ENCODE measurements at places on chromosomes 13 and 19.
A peak's percentile ranks its signal among the peaks of the same experiment; 100 is the strongest.

- DNase-seq = no peak
Measured at GRCh38 chr19:29172302-29172701, 40.6 kb downstream of the UQCRFS1 start.

- DNase-seq = peak; percentile 67
Measured at GRCh38 chr19:24033963-24034342, 53.0 kb upstream of the ZNF254 start.

GRCh38 chr13:44197791-44198770 lies 175.5 kb upstream of the SERP2 start:
- no peak for DNase-seq

GRCh38 chr13:36559375-36559774 lies 114.4 kb upstream of the SERTM1 start:
- DNase-seq = no peak

- DNase-seq = no peak
Measured at GRCh38 chr13:77584106-77584505, 48.6 kb downstream of the SCEL start.

DNA sequence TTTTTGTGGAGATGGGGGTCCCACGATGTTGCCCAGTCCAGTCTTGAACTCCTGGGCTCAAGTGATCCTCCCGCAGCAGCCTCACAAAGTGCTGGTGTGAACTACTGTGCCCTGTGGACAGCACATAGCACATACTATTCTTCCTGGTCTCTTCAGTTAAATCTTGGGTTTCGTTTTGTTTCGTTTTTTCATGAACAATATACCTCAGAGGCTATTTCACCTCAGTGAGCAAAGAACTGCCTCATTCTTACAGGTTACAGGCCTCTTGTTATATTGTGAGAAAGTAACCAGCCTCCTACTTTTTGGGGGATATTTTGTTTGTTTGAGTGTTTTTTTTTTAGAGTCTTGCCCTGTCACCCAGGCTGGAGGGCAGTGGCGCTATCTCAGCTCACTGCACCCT lies 1.3 kb upstream of the C3 start:
- no peak for DNase-seq

GRCh38 chr13:50914176-50914700 lies 4.6 kb downstream of the RNASEH2B start:
- no peak for DNase-seq

DNA sequence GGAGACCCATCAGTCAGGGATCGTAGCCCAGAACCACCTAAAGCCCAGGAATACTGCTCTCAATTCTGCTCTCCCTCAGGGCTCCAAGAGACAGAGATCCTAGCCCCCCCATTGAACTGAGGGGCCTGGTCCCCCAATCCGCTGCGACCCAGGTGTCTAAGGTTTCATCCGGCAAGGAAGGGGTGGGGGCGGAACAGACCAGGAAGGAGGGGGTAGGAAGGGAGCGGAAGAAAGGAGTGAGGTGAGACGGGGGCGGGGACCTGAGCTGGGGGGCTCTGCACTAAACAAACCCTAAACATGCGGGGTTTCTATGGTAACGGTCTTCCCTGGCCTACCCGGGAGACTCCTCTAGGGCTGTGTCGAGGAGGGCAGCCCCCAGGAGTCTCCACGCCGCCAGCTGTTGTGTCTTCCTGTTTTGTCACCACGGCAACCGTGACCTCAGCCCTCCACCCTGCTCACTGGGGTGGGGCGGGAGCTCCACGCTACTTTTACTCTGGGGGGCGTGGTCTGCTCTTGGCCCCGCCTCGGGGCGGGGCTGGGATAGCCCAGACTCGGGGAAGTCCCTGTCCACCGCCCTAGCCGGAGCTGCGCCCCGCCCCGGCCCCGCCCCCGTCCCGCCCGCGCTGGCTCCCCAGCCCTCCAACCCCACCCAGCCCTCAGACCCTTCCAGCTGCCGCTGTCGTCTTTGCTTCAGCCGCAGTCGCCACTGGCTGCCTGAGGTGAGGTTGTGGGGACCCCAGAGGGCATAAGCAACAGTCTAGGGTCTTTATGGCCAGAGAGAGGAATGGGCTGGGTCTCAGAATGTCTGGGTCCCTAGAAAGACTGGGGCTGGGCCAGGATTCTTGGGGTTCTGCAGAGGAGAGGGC lies at the start of gene MYADM:
Gene MYADM, plus strand, starts transcription at position 659 of the 866 bp plus-strand sequence. CDS start 5,647 bp downstream, outside the sequence.
- DNase-seq = peak; percentile 99

DNA sequence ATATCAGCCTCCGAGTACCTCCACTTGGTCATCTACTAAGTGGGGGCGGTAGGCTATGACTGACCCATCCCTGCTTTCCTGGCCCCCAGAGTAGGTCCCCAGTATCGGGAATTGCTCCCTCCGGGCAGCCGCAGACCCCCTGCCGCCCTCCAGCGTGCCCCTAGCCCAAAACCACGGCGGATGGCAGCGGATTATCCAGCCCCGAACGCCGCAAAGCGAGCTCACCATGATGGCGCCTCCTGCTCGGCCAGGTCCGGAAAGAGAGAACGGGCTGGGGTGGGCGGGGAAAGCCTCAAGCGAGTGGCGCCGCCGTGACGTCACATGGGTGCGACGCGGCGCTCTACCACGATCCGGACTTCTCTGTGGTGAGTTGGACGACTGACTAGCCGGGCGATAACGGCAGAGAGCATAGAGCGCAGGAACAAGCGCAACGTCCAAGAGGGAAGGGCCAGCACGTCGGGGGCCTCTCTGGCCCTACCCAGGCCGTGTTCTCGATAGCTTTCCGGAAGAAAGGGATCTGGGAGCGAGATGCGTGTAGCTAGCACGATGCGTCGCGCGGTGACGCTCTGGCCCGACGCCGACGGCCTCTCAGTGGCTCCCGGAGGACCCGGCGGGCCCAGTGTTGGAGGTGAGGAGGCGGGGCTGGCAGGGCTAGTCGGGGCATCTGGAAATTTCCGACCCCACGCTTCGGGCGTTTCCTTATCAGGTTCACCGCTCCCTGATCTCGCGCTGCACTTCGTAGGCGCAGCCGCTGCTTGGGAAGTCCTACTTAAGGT lies at the start of the genes RPL18 and SPHK2:
Gene RPL18, minus strand, starts transcription at position 263 of the 776 bp plus-strand sequence. Its CDS starts 35 bp downstream, at position 228.
Gene SPHK2, plus strand, starts transcription at position 591 of the 776 bp plus-strand sequence. CDS start 1,009 bp downstream, outside the sequence.
- DNase-seq = peak; percentile 98

GRCh38 chr19:6466526-6467248 lies 2.6 kb downstream of the CRB3 start:
- DNase-seq = no peak

- no peak for DNase-seq
Measured at GRCh38 chr13:84870190-84870589, 929.0 kb downstream of the SLITRK6 start.

- DNase-seq = no peak
Measured at GRCh38 chr19:9857920-9858746, 23.0 kb downstream of the PIN1 start.

- no peak for DNase-seq
Measured at GRCh38 chr13:46170268-46170667, 11.7 kb downstream of the LCP1 start.

DNA sequence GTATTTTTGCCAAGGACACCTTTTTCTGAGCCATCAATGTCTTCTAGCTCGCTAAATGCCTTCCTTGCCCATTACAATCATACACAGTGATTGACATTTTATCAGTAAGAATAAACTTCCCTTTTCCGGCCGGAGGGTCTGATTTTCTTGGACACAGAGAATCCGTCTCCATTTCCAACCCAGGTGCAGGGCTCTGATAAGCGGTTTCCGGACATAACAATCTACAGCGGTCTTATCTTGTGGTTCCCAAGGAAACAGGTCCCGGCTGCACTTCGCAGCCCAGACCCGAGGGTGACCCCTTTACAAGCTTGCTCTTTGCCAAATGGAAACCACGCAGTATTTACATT lies 5.1 kb upstream of the ZNF77 start:
- DNase-seq = peak; percentile 72

DNA sequence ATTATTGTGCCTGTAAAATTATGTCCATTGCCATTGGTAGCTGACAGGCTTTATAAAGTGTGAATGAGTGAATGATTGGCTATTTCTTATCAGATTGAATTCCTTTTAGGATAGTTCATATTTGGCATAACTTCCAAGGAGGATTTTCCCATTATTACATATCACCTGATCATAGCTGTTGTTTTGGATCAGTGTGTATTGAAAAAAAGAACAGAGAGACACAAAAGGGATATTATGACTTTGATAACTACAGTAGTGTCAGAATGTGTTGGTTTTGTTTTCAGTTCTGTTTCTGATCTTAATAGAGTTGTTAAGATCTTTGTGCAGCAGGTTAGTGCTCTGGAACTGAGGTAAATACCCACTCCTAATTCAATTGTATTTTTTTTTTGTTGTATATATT lies 103.8 kb downstream of the LRCH1 start:
- DNase-seq = no peak

- no peak for DNase-seq
Measured at GRCh38 chr13:24276861-24277260, 32.5 kb upstream of the C1QTNF9 start.

DNA sequence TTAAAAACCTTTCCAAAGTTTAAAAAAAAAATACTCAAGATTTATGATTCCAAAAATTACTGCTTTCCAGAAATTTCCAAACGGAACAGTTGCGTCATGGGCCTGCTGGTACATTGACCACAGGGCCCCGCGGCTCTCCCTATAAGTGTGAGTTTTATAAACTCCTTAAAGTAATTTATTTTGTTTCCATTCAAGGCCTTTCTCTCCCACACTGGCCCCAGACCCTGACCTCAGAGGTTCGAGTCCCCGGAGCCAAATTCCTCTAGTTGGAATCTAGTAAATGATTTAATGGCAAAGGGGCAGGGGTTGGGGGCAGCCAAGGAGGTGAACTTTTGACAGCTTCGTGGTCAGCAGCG lies 97.5 kb downstream of the INSR start:
- no peak for DNase-seq

DNA sequence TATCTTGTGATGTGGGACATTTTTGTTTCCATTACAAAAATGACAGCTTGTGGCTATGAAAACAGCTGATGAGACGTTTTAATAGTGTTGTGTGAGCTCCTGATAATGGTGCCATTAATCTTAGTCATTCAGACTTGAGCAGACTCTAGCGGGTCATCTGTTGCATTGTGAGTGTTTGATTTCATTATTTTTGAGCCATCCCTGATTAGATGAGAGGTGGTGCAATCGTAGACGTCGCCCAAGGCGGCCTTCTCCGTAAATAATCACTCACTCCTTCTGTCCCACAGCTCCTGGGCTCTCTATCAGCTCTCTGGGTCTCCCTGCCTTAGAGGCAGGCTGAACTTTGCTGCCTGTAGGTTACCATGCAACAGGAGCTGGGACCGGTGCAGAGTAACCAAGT lies 528.0 kb upstream of the SGCG start:
- no peak for DNase-seq

- DNase-seq = no peak
Measured at GRCh38 chr19:29770648-29771047, 41.1 kb upstream of the CCNE1 start.

- DNase-seq = no peak
Measured at GRCh38 chr19:16117594-16118033, 5.9 kb downstream of the RAB8A start.

GRCh38 chr19:38374332-38375097 lies at the start of gene PSMD8:
PSMD8 (plus strand) TSS chr19:38374571; CDS start chr19:38374602, 31 bp downstream.
- DNase-seq = peak; percentile 99

- no peak for DNase-seq
Measured at GRCh38 chr13:62014299-62014698, 598.6 kb upstream of the PCDH20 start.

- DNase-seq = no peak
Measured at GRCh38 chr13:51955281-51955771, 55.9 kb downstream of the ATP7B start.

DNA sequence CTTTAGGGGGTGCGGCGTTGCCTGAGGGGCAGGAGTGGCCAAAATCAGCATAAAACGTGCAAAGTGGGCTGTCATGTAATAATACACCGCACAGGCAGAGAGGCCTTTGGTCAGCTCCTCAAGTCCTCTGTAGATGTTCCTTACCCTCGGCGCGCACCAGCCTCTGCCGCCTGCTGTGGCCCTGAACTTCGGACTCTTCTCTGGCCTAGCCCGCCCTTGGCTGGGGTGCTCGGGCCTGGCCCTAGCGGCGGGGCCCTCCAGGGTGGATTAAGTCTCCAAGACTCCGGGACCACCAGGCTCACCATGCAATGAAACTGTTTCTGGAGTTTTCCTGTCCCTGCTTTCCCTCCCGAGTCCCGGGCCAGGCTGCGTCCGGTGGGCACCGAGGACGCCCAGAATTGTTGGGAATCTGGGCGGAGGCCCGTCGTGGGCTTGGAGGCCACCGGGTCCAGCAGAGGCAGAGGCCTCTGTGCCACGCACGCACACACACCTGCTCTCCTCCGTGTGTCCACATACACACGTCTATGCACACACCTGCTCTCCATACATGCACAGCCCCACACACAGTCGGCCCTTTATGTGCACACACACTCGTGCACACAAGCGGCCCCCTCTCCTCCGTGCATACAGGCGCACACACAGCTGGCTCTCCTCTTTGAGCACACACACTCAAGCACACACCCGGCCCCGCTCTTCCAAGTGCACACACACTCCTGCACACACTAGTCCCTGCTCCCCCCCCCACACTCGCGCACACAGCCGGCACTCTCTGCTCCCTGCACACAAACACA lies 1.5 kb upstream of the TFDP1 start:
- DNase-seq = peak; percentile 4

GRCh38 chr19:57171551-57172081 lies 4.3 kb upstream of the DUXA start:
- DNase-seq = peak; percentile 56

GRCh38 chr13:90883592-90883991 lies 463.9 kb upstream of the MIR17HG start:
- no peak for DNase-seq

GRCh38 chr13:67229481-67230403 lies at the start of gene PCDH9:
PCDH9 (minus strand) TSS chr13:67230336; CDS start chr13:67228440, 1,896 bp downstream.
- no peak for DNase-seq

All from heart left ventricle (tissue), 16 donors.